Neural progenitor cell (in vitro differentiated cells): ENCODE measurements at places on chromosomes 7 and 10. TPM values are rescaled to one million over a fixed set of nuclear protein-coding genes. Genes with fewer than 3 reads are reported as not detected.

ELN gene
- total RNA-seq: 0.47 and 1.1 TPM in 2 replicates

WAPL gene
- 52.5 and 79.4 TPM in 2 replicates for total RNA-seq

HABP2 gene
- not detected in 2 replicates for total RNA-seq

TAS2R41 gene
- not detected in 2 replicates for total RNA-seq

OR2A42 gene
- total RNA-seq: 0.15 TPM in 1 of 2 replicates, not detected in the other

ST8SIA6 gene
- 4.4 and 5.1 TPM in 2 replicates for total RNA-seq

VSIR gene
- 0.46 TPM in 1 of 2 replicates, not detected in the other for total RNA-seq

TCTN3 gene
- total RNA-seq: 43.1 and 45.9 TPM in 2 replicates
